ENCODE measurements at places on chromosomes 4 and X.

DNA sequence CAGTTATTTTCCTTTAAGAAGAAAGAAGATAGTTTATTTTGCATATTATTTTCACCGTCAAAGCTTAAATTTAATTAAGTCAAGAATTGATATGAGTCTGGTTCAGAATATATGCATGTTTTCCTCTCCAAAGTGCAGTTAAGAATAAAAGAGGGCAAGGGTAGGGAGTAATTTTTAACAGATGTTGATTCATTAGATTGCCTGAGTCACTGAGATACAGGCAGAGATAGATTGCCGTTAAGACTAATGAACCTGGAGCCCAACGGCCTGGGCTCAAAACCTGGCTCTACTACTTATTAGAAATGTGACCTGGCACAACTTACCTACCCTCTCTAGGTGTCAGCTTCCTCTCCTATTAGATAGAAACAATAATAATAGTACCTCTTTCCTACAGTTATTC lies 1037.4 kb upstream of the PABPC4L start:
- DNase-seq = no peak

GRCh38 chrX:27276751-27277150 lies 186.4 kb downstream of the PPP4R3C start:
- no peak for DNase-seq

DNA sequence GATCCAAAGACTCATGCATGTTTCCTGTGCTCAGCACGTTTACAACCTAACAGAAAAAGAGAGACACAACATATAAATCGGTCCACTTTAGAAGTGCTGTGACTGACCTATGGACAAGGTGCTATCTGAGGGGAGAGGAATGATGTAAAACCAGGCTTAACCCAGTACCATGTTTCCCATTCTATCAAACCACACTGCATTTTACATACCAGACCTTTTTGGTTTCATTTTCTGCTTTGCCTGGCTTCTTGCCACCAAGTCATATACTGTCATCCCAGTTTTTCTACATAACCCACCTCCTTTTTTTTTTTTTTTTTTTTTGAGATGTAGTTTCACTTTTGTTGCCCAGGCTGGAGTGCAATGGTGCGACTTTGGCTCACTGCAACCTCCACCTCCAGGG lies 82.2 kb downstream of the KLF8 start:
- no peak for DNase-seq

DNA sequence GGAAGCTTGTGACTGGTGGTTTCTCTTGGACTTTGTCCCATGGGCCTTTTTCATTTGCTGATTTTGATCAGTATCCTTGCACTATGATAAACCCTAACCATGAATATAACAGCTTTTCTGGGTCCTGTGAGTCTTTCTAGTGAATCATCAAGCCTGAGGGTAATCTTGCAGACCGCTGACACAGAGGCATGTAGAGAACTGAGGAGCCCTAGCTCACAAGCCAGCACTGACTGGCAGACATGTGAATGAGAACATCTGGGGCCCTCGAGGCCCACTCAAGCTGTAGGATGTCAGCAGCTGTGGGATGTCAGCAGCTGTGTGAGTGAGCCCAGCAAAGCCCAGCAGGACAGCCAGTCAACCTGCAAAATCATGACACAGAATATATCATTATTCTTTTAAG lies 36.7 kb downstream of the HMGB3 start:
- peak; percentile 55 for DNase-seq

DNA sequence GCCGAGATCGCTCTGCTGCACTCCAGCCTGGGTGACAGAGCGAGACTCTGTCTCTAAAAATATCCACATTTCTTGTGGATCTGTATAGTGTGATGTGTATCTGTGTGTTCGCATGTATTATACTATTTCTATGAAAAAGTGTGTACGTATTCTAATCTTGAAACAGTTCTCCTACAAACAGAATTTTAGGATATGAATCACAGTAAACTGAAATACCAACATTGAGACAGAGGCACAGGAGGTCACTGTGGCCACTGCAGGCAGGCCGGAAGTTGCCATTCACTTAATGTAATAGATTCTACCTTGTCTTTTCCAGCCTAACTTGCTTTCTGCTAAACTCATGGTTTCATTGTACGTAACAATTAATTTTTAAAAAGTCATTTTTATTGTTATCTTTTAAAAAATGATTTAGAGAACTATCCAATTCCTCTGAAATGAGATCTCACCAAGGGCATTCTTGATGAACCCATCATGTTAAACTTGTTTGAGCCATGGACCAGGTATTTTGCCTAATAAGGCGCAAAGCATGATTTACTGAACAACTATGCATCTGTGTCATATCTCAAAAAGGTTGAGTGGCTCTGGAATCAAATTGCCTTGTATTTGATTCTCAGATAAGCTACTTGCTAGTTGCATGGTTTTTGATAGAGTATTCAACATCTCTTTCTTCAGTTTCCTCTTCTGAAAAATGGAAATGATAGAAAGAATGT lies 154.9 kb upstream of the GYPA start:
- no peak for DNase-seq

DNA sequence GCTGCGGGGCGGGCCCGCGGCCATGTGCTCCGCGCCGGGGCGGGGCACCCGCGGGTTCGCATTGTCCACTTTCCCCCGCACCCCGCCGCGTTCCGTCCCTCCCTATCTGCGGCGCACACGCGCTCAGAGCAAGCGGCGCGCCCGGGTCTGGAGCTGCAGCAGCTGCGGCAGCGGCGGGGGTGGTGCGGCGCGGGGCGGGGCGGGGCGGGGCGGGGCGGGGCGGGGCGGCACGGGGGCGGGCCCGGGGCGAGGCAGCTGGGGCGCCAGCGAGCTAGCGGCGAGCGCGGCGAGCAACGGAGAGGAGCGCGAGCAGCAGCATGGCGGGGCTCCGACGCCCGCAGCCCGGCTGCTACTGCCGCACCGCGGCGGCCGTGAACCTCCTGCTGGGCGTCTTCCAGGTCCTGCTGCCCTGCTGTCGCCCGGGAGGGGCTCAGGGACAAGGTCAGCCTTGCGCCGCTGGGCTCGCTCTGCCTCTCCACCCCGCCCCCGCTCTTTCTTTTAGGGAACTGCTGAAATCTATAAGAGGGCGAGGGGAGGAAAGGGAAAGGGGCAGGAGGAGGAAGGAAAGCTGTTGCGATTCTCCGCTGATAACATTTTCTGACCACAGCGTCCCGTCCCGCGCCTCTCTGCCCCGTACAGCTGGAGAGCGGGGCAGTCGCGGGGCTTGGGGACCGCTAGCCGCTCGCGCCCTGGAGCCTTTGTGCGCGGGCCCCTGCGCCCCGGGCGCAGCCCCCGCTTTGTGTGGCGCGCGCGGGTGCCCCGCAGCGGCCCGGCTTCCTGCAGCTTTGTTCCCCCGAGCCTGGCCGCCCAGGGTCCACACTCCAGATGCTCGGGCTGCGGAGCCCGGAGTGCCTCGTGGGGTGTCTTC lies at the start of gene TMEM131L:
Gene TMEM131L (plus strand): TSS at position 280 of the 868 bp plus-strand sequence. CDS start 38 bp downstream, at position 318.
- DNase-seq = peak; percentile 84

DNA sequence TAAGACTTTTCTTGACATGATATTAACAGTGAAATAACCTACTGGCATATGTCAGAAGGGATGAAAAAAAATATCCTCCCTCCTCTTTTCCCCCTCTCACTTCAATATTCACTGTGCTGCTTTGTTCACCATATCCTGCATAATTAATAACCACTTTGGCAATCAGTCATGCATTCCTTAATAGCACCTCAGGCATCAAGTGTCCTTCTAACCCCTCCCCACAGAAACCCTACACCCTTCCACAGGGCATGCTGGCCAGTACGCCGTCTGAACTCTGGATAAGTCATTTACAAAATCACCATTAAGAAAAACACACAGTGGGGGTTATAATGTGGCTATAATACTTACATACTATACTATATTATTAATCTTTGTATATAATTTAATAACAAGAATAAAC lies 165.9 kb downstream of the PDGFC start:
- no peak for DNase-seq

GRCh38 chr4:124641715-124642381 lies 70.7 kb downstream of the ANKRD50 start:
- peak; percentile 86 for DNase-seq

DNA sequence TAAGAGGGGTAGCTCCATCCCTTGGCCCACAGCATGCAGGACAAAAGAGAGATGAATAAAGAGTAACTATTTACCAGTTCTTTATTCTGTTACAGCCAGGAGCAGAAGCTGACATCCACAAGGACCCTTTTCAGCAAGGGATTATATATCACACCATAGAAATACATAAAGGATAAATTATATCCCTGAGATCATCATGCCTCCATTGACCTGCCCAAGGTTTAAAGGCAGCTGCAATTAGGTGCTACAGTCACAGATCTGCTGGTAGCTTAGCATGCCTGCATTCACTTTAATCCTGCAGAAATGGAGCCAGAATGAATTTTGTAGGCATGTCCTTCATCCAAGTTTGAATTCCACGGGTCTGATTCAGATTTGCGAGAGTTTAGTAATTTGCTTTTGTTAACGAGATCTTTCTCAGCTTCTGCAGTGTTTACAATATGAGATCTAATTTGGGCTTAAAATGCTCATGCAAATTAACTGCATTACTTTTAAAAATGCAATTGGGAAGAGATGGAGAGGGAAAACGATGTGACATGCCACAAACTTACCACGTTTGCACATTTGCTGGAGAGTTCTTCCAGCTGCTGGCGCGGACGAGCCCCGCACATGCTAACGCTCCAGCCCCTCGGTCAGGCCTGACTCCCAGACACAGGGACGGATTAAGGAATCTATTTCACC lies 327.0 kb upstream of the NOCT start:
- DNase-seq = peak; percentile 32

DNA sequence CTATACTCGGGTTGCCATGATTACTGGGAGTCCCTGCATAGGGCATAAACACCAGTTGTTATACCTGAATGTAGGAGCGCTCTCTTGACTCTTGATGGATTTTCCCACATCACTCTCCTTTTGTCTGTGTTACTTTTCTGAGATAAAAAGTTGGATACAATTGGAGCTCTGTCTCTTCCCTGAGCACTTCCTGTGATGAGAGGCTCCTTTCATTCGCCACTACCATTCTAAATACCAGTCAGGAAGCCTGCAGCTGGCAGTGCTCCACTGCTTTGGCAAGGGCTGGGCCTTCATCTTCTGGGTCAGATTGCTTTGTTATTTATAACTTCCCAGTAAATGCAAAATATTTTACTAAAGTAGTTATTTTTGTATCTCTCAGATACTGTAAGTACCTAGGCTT lies 13.9 kb downstream of the TCEANC start:
- no peak for DNase-seq

Measured in GM23248 (cell line).